Left renal cortex interstitium (tissue), 4 donors: ENCODE measurements at places on chromosomes 12 and 14. TPM values are rescaled to one million over a fixed set of nuclear protein-coding genes. Genes with fewer than 3 reads are reported as not detected.

GRCh38 chr12:105992849-105993740, 145.7 kb downstream of the NUAK1 start:
- DNase-seq: no peak

- DNase-seq: no peak
Observed at GRCh38 chr14:66708267-66708666, 200.3 kb downstream of the GPHN start.

GRCh38 chr12:52324153-52324444, 2.9 kb upstream of the KRT83 start:
- DNase-seq: no peak

- DNase-seq: no peak
Observed at GRCh38 chr12:62599854-62600437, 133.3 kb downstream of the MON2 start.

DNA sequence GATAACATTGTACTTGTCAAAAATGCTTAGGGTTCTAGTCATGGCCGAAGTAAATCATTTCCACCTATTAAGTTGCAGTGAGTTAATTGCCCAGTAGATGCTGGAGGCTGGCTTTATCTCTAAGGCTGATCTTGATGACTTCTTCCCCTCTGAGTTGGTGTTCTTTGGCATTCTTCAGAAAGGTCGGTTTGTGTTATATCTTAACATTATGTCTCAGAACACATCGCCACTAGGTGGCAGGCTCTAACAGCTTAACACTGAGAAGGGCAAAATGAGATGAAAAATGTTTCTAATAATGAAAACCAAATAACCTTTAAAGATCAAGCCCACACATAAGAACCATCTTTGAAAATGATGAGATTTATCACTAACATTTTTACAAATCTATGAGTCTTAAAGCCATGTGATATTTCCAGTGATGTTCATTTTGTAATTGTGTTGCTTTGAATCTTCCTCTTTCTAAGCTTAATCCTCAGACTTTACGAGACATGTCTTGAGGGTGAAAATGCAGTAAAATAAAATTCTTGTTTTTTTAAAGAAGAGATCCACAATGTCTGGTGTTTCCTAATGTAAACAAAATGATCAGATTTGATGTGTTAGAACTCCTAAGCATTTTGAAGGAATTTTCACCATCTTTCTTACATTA, 28.6 kb downstream of the SUDS3 start:
- DNase-seq: peak; percentile 5

- no peak for DNase-seq
Observed at GRCh38 chr14:41785696-41786095, 179.0 kb downstream of the LRFN5 start.

DNA sequence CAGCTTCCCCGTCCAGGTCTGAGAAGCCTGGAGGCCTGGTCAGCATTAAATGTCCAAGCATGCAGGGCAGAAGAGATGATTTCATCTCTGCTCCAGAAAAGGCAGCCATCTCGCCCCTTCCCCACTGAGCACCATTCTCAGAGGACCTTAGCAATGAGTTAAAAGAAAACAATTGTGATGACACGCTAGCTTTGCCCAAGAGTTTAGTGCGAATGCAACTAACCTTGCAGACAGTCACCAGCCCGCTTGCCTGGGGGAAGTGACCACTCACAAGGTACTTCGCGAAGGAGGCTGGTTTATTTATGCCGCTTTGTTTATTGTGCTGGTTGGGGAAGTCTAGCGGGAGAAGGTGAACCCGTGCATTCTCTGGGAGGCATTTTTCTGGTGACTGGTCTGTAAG, 170.7 kb downstream of the RBM19 start:
- DNase-seq: no peak

DNA sequence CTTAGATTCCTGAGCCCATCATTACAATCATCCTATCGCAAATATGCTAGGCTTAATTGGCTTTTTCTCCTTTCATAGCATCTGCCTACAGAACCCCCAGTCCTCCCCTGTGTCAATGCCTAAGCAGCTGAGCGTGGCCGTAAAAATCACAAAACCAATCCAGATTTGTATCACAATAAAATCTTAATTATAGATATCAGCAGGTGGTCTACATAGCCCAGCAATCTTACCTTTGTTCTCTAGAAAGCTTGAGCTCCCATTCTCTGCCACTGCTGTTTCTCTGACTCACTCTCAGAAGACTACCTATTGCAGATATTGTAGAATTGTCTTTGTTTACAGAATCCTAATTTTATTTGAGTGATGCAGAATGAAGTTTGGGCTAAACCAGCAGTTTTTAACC, 37.9 kb upstream of the PPM1A start:
- DNase-seq: no peak

GRCh38 chr12:57521525-57522010, 1.1 kb upstream of the MBD6 start:
- DNase-seq: peak; percentile 21

DNA sequence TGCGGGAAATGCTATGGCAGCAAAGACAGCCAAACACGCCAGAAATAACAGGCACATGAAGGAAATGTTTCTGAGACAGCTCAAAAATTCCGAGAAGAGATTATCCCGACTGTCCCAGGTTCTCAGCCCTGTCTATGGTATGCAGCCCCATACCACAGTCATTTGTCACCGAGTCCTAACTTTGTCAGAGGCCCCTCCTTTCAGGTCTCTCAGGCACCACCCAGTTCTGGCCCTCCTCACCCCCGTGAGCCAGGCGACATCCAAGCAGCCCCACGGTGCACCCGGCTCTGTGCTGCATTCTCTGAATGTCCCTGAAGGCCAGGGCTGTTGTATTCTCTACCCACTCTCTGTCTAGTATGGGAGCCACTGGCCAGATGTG, 24.0 kb downstream of the SSH1 start:
- no peak for DNase-seq

DNA sequence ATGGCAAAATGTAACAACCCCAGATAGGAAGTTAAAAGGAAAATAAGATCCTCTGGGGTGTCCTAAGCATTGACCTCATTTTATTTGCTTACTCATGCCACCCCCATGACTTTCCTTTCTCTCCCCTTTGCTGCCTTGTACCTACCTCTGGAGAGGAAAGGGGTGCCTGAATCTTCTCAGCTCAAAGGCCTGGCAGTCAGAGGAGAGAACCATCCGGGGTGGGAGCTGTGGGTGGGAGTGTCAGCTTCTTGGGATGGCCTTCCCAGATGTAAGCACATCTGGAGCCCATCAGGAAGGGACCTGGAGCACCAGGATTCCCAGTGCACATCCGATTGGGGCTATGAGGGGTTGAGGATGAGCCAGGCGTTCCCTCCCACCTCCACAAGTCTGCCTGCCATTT, 5.2 kb upstream of the ITGA5 start:
- no peak for DNase-seq

Gene LUM
- polyA plus RNA-seq: 87.5 TPM

Gene ASB2
- 0.53 TPM for polyA plus RNA-seq

Gene ABCD2
- polyA plus RNA-seq: 0.08 TPM

Gene SERPINA10
- 0.06 TPM for polyA plus RNA-seq

Gene A2M
- 224 TPM for polyA plus RNA-seq
